DMS79 (cell line): ENCODE measurements at places on chromosomes 5 and 9.

DNA sequence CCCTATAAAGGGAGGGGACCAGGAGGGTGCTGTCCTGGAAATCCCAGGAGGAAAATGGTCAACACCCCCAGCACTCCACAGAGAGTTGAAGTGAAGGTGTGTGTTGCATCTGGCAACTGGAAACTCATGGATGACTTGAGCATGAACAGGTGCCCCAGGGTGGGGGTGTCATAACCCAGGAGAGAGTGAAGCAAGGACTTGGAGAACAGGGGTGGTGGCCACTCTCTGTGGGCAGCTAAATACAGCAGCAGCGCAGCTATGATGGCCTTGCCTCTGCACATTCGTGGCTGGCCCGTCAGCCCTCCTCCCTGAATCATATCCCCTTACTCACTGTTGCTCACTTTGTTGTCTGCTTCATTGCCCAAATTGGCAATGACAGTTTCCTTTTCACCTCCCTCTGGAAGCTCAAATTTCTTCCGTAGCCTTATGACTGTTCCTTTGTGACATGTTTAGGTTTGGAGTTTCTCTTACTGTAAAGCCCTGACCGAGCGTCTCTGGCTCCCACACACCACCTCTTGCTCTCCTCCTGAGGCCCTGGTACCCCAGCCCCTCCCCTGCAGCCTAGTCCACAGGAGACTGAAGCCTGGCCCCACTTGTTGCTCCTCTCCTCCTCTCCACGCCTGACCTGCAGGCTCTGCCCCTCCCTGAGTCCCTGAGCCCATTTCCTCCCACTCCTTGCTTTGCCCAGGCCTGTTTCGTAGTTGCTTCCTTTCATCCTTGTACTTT, 185.8 kb downstream of the CD180 start:
- no peak for DNase-seq

- DNase-seq: no peak
Measured at GRCh38 chr5:162514116-162514515, 446.5 kb downstream of the GABRG2 start.

DNA sequence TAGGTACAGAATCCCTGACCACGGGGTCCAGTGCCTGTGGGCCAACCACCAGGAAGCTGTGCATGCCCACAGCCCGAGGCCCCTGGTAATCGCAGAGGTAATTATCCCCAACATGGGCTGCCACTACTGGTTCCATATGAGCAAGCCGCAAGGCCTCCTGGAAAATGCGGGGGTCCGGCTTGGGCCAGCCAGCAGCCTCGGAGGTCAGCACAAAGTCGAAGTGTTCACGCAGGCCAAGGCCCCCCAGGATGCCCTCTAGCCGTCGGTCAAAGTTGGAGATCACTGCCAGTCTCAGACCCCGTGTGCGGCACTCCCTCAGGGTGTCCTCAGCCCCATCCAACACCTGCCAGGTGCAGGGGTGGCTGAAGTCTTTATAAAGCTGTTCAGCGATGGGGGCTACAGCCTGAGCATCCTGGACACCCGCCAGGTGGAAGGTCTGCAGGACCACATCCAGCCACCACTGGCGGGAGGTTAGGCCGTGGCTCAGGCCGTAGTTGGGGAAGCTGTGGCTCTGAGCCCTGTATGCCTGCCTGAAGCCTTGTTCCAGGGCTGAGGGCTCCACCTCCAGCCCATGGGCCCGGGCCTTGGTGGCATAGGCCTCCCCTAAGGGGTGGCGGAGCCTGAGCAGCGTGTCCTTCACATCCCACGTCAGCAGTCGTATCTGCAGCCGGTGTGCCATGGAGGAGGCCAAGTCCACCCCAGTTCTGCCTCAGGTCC, 3.0 kb downstream of the HDHD3 start:
- DNase-seq: no peak

GRCh38 chr5:3789519-3790193, 194.0 kb downstream of the IRX1 start:
- no peak for DNase-seq

DNA sequence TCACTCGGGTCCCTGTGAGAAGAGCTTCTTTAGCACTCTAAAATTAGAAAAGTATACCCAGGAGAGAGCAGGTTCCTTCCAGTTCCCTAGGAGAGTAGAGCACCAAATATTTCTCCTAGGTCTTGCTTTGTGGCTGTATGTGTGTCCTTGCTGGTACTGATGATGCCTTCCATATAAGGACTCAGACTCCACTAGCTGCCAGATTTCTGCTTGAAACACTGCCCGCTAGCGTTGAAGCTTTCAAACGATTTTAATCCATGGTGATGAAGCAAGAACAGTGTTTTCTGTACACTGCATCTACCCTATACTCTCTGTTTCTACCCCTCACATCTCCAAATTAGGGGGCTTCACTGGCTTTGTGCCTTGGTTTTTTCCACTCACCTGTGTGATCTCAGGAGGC, 2.4 kb upstream of the SMC2 start:
- no peak for DNase-seq

DNA sequence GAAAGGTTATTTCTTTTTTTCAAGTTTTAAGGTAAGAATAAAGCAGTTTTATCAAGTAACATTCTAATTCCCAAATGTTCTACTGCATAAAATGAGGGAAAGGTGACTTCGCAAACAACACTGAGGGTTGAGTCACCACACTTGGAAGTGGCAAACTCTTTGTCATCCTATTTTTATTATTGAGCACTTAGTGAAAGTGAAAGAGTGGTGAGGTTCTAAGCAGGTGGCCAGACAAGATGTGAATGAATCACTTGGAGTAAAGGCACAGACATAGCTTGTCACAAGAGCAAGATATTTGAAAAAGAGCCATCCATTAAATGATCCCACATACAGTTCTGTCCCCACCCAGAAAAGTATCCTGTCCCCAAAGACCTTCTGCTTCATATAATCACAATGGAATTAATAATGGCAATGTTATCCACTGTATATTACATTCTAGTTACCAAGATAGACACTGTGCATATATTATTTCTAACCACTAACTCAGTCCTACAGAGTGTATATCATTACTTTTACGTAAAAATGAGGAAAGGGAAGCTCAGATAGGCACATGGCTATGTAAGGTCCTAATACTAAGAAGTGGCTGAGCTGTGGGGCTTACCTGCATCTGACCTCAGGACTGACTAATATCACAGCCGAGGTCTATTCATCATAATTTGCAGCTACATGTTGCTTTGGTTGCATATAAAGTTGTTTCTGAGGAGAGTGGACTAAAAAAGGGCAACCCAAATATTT, 730.4 kb upstream of the MEF2C start:
- DNase-seq: no peak

DNA sequence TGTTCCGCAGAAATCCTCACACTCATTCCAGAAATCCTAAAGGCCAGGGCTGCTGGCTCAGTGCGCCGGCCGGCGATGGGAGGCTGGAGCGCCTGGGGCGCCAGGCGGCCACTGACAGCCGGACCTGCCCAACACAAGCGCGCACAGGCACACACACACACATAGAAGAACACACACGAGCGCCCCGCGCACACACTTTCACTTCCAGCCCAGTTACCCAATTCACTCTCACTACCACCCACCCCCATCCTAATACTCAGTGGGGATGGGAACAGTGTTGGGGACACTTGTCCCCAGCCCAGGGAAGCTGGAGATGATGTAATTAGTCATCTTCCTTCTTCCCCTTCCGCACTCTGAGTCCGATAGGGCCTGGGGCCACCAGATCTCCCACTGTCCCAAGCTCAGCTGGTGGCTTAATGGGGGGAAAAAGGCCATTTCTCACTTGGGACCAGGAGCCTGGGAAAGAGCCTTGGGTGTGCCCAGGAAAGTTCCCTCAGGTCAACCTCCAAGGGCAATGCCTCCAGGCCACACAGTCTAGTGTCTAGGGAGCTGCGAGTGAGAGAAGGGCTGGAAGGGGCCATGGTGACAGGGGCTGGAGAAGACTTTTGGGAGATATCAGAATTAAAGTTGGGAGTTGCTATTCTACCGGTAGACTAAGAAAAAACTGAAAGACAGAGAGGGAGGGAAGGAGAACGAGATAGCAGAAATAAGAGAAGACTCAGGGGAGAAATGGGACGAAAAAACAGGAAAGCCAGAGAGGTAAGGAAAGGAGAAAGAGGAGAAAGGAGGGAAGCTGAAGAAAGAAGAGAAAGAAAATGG, 1.7 kb downstream of the EBF1 start:
- DNase-seq: no peak
